ENCODE measurements at places on chromosomes 6 and 20.

GRCh38 chr20:59222253-59223181 lies 58.9 kb downstream of the ZNF831 start:
- DNase-seq: peak; percentile 90

GRCh38 chr20:3161316-3162079 lies 1.8 kb upstream of the FASTKD5 start:
- no peak for DNase-seq

DNA sequence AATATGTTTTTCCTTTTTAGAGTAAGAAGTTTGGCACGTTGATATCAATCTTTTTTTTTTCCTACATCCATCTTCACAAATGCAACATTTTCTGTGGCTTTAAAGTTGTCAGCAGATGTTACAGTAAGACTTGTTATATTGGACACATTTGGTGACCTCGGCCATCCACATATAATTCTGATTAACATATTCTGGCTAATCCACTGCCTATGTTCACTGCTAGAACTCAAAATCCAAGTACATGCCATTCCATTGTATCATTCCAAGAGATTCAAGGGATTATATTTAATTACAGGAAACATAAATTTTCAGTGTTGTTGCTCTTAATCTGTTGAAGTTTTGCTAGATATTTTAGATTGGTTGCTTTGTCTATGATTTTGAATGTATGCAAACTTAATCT lies 367.6 kb downstream of the TENT5A start:
- no peak for DNase-seq

DNA sequence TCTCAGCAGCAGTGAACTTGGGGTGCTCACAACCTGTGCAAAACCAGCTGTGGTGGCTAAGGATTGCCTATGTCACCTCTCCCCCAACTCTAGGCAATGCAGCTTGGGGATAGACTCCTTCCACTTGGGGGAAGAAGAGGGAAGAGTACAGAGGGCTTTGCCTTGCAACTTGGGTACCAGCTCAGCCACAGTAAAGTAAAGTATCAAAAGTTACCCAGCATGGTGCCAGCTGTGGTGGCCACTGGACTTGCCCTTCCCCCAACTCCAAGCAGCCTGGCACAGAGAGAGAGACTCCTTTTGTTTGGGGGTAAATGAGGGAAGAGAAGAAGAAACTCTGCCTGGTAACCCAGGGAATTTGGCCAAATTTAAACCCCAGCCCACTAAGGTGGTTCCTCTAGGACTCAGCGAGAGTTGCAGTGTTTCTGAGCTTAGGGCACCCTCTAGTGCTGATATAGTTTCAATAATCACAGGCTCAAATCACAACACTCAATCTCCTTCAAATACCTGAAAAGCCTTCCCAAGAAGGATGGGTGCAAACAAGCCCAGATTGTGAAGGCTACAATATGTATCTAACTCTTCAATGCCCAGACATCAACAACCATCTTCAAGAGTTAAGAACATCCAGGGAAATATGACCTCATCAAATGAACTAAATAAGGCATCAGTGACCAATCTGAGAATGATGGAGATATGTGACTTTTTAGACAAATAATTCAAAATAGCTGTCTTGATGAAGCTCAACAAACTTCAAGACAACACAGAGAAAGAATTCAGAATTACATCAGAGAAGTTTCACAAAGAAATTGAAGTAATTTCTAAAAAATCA lies 7.6 kb upstream of the DEFB129 start:
- no peak for DNase-seq

DNA sequence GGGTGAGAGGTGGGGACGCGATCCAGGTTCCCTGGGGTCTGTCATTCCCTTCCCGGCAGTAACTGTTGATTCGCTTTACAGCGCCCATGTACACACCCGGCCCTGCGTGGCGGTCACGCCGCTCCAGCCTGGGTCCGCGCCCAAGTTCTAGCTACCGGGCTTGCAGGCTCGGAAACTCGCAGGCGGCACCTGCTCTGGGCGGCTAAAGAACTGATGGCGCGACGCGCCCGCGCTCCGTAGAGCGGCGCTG lies 1.4 kb upstream of the POU3F2 start:
- DNase-seq: no peak

GRCh38 chr6:11043378-11043960 lies 636 bp downstream of the ELOVL2 start:
- peak; percentile 54 for DNase-seq

DNA sequence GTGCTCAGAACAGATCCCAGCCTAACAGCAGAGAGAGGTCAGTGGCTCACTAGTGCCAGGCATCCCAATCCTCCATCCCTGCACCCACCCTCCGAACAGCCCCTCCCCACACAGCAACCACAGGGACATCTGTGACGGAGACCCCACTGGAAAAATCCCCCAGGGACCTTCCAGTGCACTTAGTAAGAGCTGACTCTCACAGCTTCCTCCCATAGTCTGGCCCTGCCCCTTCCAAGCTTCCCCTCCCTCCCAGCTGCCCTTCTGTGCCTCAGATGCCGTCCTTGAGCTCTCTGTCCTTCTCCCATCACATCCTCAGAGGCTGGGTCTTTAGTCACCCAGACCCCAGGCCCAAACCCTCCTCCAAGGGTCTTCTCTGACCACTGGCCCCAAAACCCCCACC lies 9.7 kb upstream of the THBS2 start:
- no peak for DNase-seq

DNA sequence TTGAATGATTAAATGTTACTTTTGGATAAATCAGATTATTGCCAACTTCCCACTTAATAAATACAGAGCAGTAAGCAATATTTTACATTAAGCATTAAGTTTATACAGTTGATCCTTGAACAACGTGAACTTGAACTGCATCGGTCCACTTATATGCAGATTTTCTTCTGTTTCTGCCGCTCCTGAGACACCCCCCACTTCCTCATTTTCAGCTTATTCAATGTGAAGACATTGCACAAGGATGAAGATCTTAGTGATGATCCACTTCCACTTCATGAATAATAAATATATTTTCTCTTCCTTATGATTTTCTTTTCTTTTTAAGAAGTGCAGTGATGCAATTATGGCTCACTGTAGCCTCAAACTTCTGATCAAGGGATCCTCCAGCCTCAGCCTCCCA lies 167.2 kb downstream of the LINC00237 start:
- DNase-seq: no peak

GRCh38 chr6:3239110-3239830 lies 11.8 kb upstream of the TUBB2B start:
- peak; percentile 9 for DNase-seq

- DNase-seq: peak; percentile 72
Observed at GRCh38 chr6:149934249-149935156, 7.3 kb upstream of the ULBP2 start.
